ENCODE measurements at places on chromosomes 4 and X.

GRCh38 chr4:17128268-17128667 is 229.8 kb upstream of the LDB2 start:
- ATAC-seq: no peak

DNA sequence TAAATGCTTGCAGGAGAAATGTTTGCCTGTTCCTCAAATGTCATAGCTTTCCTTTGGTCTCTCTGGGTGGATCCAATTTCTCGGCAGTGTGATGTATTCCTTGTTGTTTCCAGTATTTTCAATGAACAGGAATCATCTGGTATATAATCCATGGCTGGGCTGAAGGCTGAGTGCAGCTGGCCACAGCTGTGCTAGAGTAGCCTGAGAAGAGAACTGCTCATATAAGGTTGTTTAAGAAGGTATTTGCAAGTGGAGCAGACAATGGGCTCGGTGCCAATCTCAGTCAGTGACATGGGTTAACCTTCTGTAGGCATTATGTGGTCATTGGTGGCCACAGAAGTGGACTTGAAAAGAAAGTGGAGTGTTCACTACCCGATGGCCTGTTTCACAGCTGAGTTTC is 390.3 kb downstream of the SPRY1 start:
- ATAC-seq: no peak

DNA sequence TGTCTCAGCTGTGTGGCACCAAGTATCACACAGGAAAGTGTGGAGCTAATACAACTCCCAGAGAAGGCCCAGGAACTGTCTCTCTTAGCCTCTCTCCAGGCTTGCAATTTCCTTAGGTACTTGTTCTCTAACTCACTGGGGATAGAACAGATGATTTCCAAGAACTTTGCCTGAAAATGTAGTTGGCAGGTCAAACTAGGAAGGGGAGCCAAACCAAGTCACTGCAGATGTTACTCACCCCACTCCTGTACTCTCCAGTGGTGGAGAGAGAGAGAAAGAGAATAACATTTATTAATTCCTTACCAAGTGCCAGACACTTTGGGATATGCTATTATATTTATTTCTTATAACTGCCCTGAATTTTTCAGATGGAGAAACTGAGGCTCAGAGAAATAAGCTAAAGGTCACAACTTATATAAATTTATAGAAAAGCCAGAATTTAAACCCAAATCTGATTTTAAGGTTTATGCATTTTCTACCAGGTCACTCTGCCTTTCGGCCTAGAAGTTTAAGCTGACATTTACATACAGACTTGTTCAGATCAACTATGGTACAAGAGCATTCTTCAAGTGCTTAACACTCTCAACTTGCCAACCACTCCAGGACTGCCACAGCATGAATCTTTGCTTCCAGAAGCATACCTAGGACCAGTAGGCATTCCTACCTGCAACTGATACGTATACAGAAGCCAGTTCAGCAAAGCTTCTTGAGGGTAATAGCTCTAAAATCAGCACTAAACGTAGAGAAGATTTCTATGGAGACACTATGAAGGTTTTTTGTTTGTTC is 248.6 kb upstream of the ETNPPL start:
- no peak for ATAC-seq

DNA sequence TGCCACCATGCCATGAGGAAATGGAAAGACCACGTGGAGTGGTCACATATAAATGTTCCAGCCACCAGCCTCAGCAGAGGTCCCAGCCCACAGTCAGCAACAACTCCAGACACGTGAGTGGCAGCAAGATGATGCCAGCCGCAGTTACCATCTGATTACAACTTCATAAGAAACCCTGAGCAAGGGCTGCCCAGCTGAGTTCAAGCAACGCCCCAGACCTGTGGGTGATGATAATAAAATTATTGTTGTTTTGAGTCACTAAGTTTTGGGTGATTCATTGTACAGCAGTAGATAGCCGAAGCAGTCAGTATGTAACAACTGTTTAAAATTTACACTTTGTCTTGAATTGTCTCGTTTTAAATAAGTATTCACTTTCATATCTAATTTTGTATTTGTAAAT is 5.8 kb upstream of the CCNG2 start:
- ATAC-seq: no peak

DNA sequence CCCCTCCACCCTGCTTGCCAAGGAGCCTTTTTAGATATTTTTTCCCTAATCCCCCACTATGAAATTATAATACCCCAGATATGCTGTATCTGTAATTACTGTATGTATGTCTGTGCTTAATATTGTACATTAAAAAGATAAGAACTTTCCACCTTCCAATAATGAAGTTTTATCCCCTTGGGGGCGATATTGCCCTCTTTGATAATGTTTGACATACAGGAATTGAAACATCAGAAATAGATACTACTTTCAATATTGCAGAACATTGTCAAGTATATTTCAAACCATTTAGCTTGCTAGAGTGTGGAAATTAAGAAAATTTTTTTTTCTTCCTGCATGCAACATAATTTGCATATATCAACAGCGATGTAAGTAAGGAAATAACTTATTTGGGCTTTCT is 58.9 kb downstream of the NAF1 start:
- ATAC-seq: peak; percentile 50

- no peak for ATAC-seq
Observed at GRCh38 chrX:130083656-130084382, 26.5 kb downstream of the ELF4 start.

GRCh38 chr4:177484613-177485021 is 42.4 kb upstream of the AGA start:
- peak; percentile 87 for ATAC-seq

GRCh38 chr4:185716577-185717376 is 95.2 kb downstream of the SORBS2 start:
- ATAC-seq: no peak

DNA sequence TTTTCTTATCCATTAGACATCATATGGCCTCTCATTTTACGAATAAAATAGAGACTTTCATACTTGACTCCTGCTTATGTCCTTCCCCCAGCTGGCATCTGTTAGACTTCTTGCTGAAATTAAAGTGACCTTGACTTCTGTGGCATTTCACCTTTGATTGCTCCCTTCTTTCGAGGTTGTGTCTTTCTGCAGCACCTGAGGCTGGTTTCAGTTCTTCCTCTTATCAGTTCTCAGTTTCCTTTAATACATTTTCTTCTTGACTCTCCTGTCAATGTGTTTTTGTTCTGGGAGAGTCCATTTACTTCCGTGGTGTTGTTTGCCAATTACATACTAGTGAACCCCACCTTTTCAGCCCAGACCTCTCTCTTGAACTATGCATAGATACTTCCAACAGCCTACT is 81.6 kb downstream of the RBPJ start:
- ATAC-seq: no peak

DNA sequence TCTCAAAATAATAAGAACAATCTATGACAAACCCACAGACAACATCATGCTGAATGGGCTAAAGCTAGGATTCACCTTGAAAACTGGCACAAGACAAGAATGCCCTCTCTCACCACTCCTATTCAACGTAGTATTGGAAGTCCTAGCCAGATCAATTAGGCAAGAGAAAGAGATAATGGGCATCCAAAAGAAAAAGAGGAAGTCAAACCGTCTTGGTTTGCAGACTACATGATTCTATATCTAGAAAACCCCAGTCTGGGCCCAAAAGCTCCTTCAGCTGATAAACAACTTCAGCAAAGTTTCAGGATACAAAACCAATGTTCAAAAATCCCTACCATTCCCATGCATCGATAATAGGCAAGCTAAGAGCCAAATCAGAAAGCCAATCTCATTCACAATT is 59.0 kb downstream of the CHM start:
- ATAC-seq: no peak

DNA sequence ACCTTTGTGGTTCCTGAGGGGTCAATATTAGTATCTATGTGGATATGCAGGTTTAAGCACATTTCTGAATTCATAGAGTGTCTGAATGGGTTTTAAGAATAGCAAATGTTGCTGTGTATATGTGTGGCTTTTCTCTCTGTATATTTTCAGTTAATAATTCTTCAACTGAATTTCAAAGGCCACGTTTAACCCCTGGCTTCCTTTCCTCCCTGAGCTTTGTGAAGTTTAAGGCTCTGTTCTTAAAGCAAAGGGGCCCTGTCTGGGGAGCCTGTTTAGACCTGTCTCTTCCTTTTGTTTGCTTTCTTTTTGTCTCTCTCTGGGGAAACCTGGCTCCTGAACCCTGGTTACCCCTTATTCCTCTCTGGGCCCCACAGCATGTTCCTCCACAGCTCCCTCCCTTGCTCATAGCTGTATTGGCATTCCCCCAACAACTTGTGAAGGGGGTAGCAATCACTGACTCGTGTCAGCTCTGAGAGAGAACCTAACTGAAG is 139.1 kb downstream of the COL4A6 start:
- no peak for ATAC-seq

DNA sequence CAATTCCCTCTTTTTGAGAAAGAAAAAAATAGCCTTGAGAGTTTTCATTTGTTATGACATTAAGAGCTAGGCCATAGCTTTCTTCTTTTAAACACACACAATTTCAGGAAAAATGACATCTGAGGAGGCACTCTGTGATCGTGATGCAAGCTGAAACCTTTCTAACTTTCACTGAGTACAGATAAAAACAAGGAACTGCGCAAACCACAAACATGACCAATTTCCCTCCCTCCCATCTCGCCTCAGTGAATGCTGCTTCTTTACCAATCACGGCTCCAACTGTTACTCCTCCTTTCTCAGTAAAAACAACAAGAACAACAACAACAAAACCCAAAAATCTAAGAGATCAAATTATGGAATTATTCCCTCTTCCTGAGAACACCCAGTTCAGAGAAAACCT is 626.8 kb downstream of the TLL1 start:
- no peak for ATAC-seq

DNA sequence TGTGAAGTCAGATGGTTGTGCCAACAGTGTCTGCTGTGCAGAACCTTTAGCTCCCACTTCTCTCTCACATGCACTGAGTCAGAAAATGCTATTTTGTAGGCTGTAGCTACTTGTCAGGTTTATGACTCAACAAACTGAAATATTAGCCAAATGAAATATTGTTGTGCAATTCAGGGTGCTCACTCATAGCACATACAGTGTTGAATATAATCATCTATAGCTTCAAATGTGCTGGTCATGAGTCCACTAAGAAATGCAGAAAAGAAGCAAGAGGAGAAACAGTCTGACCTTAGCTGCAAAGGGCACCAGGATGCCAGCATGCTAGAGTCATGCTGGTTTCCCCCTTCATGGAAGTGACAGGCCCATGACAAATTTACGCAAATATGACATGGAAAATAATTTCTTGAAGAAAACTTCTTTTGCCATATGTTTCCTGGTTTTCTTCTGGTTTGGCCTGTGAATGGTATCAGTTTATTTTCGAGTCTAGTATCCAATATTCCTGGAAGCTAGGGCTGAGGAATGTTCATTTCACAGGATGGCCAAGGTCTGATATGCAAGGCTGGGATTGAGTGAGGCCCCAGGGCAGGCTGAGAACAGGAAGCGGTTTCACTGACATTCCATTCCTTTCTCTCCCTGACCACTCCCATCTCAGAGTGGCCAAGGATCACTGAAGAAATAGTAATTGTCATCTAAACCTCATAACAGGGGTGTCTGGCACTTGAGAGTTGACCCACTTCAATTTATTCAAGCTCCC is 10.3 kb upstream of the CXCL2 start:
- peak; percentile 95 for ATAC-seq

DNA sequence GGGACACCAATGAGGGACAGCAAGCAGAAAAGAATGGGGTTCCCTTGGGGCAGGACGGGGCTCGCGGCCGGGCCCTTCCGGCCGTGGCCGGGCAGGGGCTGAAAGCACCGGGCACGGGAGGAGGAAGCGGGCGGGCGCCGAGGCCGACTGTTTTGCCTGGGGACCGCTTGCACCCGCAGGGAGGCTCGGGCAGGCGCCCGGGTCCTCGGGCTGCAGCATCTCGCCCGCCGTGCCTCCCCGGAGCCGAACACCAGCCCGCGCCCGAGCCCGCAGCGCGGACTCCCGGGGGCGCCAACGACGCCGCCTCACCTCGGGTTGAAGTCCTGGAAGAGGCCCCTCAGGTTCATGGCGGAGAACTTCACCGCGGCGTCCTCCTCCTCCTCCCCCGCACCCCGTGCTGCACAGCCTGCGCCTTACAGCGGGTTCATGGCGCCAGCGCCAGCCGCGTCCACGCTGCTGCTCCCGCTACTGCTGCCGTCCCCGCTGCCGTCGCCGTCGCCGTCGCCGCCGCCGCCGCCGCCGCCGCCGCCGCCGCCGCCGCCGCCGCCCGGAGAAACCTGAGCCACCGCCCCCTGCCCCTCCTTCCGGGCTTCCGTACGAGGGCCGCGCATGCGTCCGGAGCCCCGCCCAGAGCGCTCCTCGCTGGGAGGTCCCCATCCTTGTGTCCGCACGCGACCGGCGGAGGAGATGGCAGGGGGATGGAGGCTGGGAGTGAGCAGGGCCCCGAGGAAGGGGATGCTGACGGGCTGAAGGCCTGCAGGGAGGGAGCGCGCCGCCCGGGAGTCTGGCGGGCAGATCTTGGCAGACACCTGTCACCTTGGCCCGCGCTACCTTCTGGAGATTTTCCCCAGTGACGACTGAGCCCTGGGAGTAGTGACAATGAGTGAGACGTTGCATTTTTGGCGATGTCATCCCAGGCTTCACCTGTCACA is at the start of gene TMEM185A:
TMEM185A (minus strand) TSS at position 559 of the 932 bp plus-strand sequence; CDS start at position 347, 212 bp downstream.
- peak; percentile 67 for ATAC-seq

GRCh38 chrX:86460760-86461159 is 312.5 kb downstream of the DACH2 start:
- ATAC-seq: no peak

- ATAC-seq: peak; percentile 21
Observed at GRCh38 chr4:19213388-19213787, 1038.3 kb upstream of the SLIT2 start.

DNA sequence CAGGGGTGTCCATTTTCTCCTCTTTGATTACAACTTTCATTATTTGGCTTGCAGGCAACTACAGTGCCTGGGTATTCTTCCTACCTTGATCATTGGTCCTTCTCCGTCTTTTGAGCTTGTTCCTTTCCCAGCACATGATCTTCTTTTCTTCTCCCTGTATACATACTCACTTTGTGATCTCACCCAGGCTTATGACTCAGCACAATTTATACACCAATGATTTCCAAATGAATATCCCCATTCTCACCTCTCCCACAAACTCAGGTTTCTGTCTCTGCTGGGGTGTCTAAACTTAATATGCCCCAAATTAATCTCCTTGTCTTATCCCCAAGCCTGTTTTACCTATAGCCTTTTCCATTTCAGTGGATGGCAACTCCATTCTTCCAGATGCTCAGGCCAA is 19.5 kb upstream of the C4orf54 start:
- no peak for ATAC-seq

DNA sequence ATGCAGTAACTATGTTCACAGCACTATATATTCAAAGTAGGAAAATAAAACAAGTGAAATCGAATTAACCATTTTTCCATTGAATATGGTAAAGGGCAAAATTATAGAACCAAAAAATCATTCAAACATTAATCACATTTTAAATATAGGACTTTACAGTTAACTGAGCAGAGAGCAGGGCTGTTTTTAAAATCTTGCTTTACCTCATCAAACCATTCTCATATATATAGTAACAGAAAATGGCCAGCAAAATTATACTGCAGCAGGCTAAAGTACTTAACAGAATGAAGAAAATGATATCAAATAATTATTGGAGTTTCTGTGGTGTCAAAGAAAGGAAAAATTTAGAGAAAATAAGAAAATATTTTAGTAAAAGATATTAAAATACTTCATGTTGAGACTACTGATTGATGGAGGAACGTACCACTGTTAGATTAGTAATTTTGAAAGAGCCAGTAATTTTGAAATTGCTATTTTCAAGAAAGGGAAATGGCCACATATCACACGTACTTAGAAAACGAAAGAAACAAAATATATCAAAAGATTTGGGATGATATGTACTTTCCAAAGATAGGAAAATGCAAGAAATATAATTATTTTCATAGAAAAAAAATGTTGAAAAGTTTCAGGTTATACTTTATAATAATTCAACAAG is 813.7 kb downstream of the DMD start:
- ATAC-seq: no peak

GRCh38 chr4:38050560-38051350 is 90.6 kb downstream of the PTTG2 start:
- peak; percentile 68 for ATAC-seq

Measured in SK-N-SH treated with all-trans-retinoic acid at 6 μM for 48 hours (cell line).